ENCODE measurements at places on chromosomes 5 and 9.
A peak's percentile ranks its signal among the peaks of the same experiment; 100 is the strongest.

DNA sequence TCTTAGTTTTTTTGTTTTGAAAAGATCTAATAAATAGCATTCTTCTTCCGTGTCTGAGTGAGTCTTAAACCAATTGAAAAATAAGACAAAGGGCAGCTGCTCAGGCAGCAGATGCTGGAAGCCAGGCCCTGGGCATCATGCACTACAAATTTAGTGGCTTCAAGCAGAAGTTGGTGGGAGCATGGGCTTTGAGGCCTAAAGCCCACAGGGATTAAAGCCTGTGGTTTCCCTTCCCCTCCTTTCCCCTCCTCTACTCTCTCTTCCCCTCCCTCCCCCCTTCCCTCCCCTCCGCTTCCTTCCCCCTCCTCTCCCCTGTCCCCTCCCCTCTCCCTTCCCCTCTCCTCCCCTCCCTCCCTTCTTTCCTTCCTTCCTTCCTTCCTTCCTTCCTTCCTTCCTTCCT lies 20.1 kb upstream of the KIF4B start:
- DNase-seq, result no peak

DNA sequence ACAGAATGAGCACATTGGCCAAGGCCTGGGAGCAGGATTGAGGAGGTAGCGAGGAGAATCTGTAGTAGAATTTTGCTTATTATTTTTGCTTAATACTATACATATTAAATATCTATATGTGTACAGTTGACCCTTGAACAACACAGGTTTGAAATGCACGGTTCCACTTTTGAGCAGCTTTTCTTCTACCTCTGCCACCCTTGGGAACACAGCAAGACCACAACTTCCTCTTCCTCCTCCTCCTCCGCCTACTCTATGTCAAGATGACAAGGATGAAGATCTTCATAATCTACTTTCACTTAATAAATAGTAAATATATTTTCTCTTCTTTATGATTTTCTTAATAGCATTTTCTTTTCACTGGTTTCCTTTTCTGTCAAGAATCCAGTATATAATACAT lies 541.4 kb downstream of the KCTD16 start:
- DNase-seq, result no peak

GRCh38 chr9:35603506-35603985 lies 1.5 kb upstream of the TESK1 start:
- DNase-seq, result peak; percentile 78

GRCh38 chr9:76203373-76203772 lies 190.9 kb downstream of the RFK start:
- no peak for DNase-seq

- DNase-seq, result no peak
These were observed 15.5 kb downstream of the PRKACG start for GRCh38 chr9:68998385-68998784.

DNA sequence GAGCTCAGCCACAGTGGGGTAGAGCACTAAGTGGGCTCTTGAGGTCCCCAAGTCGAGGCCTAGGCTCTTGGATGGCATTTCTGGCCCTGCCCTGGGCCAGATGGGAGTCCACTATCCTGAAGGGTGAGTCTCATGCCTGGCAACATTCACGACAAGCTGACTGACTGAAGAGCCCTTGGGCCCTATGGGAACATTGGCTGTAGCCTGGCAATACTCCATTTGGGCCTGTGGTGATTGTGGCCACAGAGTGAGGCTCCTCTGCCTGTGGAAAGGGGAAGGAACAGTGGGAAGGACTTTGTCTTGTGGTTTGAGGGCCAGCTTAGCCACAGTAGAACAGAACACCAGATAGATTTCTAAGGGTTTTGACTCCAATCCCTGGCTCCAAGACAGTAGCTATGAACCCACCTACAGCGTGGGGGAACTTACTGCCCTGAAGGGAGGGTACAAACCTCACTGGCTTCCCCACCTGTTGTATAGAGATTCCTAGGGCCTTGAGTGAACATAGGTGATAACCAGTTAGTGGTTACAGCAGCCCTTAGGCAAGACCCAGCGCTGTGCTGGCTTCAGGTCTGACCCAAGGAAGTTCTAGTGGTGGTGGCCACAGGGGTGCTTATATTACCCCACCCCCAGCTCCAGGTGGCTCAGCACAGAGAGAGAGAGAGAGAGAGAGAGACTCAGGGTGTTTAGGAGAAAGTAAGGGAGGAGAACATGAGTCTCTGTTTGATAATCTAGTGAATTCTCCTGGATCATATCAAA lies 72.4 kb downstream of the KIAA0825 start:
- DNase-seq, result no peak

GRCh38 chr9:89375191-89375760 lies 57.0 kb downstream of the SECISBP2 start:
- DNase-seq, result no peak

DNA sequence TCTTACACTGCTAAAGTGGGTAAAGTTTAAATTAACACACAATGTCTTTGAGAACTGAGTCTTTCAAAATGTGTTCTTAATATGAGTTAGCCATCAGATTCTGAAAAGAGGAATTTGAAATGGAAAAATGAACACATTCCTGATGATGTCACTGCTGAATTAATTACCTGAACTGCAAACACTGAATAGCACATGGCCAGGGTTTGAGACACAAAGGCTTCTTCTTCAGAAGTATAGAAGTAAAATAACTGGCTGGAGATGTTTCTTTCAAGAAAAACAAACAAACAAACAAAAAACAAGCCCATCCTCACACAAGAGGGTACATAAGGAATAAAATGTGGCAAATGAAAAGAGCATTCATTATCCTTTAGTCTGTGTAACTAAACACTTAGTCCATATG lies 7.1 kb downstream of the GLIS3 start:
- DNase-seq, result no peak

DNA sequence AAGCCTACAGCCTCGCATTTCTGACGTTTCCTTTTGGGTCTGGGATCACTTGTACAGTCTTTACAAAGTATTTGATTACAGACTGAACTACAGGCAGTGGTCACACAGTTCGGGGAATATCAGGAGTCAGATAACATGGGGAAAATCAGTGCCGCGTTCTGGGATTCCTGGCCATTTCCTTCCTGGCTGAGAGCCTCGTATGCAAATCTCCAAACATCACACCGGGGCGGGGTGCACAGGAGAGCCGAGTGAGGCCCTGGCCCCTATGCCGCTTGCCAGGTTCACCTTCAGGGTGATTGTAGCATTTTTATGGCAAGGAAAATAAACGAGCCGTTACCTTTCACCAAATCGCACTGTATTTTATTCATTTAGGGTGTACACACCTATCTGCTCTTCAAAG lies 29.6 kb upstream of the SLC9A3 start:
- DNase-seq, result no peak

GRCh38 chr9:27194401-27195091 lies 85.5 kb downstream of the TEK start:
- DNase-seq, result no peak

GRCh38 chr5:141491323-141492167 lies 2.7 kb downstream of the PCDHGC5 start:
- no peak for DNase-seq

- no peak for DNase-seq
These were observed 950.7 kb downstream of the TLE4 start for GRCh38 chr9:80522465-80522864.

GRCh38 chr9:34124099-34124498 lies 2.4 kb downstream of the DCAF12 start:
- no peak for DNase-seq

- DNase-seq, result no peak
These were observed 16.7 kb downstream of the PDLIM4 start for GRCh38 chr5:132274050-132274792.

GRCh38 chr5:168528521-168529373 lies at the start of gene FBLL1:
FBLL1 (plus strand) TSS chr5:168529305; CDS start chr5:168529505, 200 bp downstream.
- no peak for DNase-seq

GRCh38 chr5:58827463-58827862 lies 244.6 kb downstream of the RAB3C start:
- no peak for DNase-seq

- no peak for DNase-seq
These were observed 282.2 kb downstream of the MED10 start for GRCh38 chr5:6096101-6096500.

- no peak for DNase-seq
These were observed 113.3 kb downstream of the MAPKAP1 start for GRCh38 chr9:125593581-125594222.

GRCh38 chr9:9033022-9033421 lies 1233.4 kb upstream of the DMAC1 start:
- DNase-seq, result no peak

DNA sequence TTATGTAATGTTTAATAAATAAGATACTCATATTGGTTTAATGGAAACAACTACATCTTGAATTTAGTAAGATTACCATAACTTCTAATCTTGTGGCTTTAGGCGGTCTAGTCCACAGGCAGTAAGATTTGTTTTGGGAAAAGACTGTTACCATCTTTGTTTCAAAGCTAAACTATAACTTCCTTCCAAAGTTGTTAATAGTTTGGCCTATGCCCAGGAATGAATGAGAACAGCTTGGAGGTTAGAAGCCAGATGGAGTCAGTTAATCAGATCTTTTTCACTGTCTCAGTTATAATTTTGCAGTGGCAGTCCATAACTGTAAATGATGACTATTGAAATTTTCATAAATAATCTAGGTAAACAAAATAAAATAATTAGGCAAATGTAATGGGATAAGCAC lies 241.8 kb upstream of the KLF9 start:
- DNase-seq, result no peak

DNA sequence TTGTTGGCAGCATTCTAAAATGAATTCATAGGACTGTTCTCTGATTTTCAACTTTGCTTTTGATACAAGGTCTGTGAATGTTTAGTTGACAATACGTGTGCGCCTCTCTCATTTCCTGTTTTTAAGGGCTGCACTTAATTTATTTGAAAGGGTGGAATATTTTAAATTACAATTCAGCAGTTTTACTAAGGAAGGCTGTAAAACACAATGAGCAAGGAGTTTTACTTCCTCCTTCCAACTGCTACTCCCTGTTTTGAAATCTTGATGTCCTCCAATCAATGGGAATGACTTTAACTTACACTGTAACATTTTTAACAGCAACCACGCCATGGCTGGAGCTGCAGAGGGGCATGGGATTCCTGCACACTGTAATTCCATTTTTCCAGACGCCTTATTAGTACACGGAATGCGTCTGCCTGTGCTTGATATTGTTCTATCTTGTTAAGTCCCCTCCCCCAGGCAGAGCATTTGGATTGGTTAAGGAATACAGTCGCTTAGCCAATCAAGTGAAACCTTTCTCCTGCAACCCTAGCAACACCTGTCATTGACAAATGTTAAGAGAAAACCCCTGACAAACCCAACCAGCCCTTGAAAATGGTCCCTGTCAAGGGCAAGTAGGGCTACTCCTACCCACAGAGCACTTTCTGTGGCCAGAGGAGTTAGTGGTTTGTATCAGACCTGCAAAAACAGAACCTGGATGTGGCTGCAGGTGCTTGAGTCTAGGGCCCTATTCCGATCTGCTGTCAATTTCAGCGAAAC lies 12.5 kb upstream of the ZSWIM6 start:
- no peak for DNase-seq

GRCh38 chr5:83740741-83741140 lies 20.1 kb upstream of the HAPLN1 start:
- DNase-seq, result no peak

DNA sequence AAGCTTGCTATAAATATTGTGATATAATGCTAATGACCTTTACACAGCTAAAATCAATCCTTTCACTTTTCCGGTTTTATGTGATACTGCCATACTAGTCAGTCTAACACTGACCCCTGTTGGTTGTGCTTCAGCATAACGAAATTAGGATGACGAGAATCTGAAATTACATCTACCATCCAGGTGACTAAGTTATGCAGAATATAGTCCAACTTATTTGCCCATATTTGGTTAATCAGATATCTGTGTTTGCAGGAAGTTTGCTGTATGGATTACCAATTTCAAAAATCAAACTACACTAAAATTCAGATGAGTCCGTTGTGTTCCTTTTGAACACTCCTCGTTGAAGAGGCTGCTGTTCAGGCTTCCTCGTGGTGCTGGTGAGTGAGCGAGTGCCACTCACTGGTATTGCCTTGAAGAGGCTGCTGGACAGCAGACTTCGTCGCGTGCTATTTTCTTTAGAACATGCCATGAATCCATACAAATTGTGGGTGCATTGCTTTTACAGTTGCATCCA lies 32.5 kb downstream of the TENT4A start:
- peak; percentile 17 for DNase-seq

GRCh38 chr9:91078369-91078695 lies 276.7 kb downstream of the SYK start:
- DNase-seq, result no peak

DNA sequence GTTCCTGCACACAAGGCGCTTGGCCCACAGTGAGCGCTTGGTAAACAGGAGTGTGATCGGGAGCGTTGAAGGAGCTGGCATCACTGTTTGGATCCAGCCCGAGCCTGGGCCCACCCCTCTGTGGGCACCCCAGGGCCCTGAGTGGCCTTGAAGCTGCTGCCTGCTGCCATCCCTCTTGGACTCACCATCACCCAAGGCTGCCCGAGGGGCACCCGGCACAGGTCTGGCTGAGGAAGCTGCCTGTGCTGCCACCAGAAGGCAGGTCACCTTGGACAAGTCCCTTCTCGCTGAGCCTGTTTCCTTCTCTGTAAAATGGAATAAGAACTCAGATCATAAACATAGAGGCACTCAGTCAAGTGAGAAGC lies 53.6 kb downstream of the LRSAM1 start:
- DNase-seq, result no peak

DNA sequence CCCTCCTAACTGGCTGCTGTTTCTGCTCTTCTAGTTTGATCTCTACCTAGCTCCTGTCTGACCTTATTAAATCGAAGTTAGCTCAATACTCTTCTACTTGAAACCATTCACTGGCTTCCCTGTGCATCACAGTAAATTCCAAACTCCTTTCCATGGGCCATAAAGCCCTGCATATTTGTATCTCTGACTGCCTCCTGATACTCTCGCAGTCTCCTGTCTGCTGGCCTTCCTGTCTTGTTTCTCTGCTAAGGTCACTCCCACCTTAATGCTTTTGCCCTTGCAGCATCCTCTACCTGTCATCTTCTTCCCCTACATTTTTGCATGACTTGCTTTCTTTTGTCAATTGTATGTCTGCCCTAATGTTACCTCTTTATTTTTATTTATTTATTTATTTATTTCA lies 44.8 kb downstream of the SNCAIP start:
- no peak for DNase-seq

GRCh38 chr5:60503771-60504170 lies 196.2 kb downstream of the DEPDC1B start:
- DNase-seq, result no peak

DNA sequence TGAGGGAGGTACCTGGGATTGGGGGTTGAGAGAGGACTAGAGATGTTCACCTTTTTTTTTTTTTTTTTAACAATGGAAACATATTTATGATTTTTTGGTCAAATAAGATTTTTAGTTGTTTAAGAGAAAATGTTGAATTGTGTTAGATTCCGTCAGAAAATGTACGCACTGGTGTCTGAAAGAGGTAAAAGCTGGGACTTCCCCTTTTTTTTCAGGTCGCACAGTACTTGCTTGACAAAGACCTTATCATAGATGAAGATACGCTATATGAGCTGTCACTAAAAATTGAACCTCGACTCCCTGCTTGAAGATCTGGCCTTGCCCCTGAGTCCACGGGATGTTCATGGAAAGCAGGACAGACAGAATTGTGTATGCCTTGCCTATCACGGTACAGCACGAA lies 7.7 kb upstream of the CKMT2 start:
- DNase-seq, result no peak

- DNase-seq, result no peak
These were observed 56.4 kb upstream of the OR2K2 start for GRCh38 chr9:111386386-111386785.

Measured in NCI-H2029 treated with DMSO at 0.1 percent for 48 hours (cell line).